ENCODE measurements at places on chromosomes 2 and 18. TPM values are rescaled to one million over a fixed set of nuclear protein-coding genes. Genes with fewer than 3 reads are reported as not detected.

RND3 gene
- 147 TPM for total RNA-seq

CHRNA1 gene
- under 0.01 TPM for total RNA-seq

ABCG5 gene
- total RNA-seq: not detected

CCDC85A gene
- 0.73 TPM for total RNA-seq

DSG1 gene
- total RNA-seq: not detected

RNPEPL1 gene
- 11.1 TPM for total RNA-seq

SLC9A4 gene
- not detected for total RNA-seq

ACVR1C gene
- total RNA-seq: not detected

ASB1 gene
- total RNA-seq: 28.2 TPM

SIX3 gene
- 0.39 TPM for total RNA-seq

LCLAT1 gene
- total RNA-seq: 13.6 TPM

DLGAP1 gene
- total RNA-seq: 1.5 TPM

ITGAV gene
- 104 TPM for total RNA-seq

PAX8 gene
- total RNA-seq: 2.9 TPM

NETO1 gene
- not detected for total RNA-seq

E2F6 gene
- total RNA-seq: 10.0 TPM

NEDD4L gene
- total RNA-seq: 6.6 TPM

SKOR2 gene
- total RNA-seq: not detected

FBXO15 gene
- total RNA-seq: 0.37 TPM

GULP1 gene
- 10.7 TPM for total RNA-seq

SNRNP27 gene
- total RNA-seq: 31.1 TPM

ZC3H8 gene
- total RNA-seq: 9.4 TPM

POLR1A gene
- 20.6 TPM for total RNA-seq
